B cell (primary cell): ENCODE measurements at places on chromosomes 4 and X.

- no peak overlapping the region for H3K27ac ChIP-seq
- no peaks in the 10 kb centered on the region for H3K36me3 ChIP-seq
- no peak overlapping the region for H3K4me3 ChIP-seq
- no peak for DNase-seq
- H3K4me1 ChIP-seq, result no peaks in the 10 kb centered on the region
Observed at GRCh38 chr4:109385260-109385659, 48.4 kb upstream of the SEC24B start.

- H3K4me1 ChIP-seq, result no peaks in the 10 kb centered on the region
- H3K4me3 ChIP-seq, result no peak overlapping the region
- no peaks in the 10 kb centered on the region for H3K27me3 ChIP-seq
Observed at GRCh38 chrX:10769696-10770619, 149.6 kb upstream of the MID1 start.

GRCh38 chrX:46628460-46629371 is 55.2 kb downstream of the CHST7 start:
- H3K36me3 ChIP-seq, result peaks cover 1% of the 10 kb centered on the region
- H3K27ac ChIP-seq, result peak overlapping the region; percentile 72
- peak; percentile 58 for DNase-seq
- peaks cover 37% of the 10 kb centered on the region for H3K4me1 ChIP-seq
- H3K27me3 ChIP-seq, result no peaks in the 10 kb centered on the region
- H3K4me3 ChIP-seq, result no peak overlapping the region

GRCh38 chrX:41308884-41309647 is 24.9 kb upstream of the DDX3X start:
- no peak overlapping the region for H3K4me3 ChIP-seq
- no peaks in the 10 kb centered on the region for H3K4me1 ChIP-seq
- H3K27ac ChIP-seq, result no peak overlapping the region
- H3K27me3 ChIP-seq, result no peaks in the 10 kb centered on the region
- DNase-seq, result no peak

GRCh38 chr4:85708468-85708867 is 233.5 kb downstream of the ARHGAP24 start:
- peaks cover 49% of the 10 kb centered on the region for H3K4me1 ChIP-seq
- no peaks in the 10 kb centered on the region for H3K27me3 ChIP-seq
- peak overlapping the region; percentile 87 for H3K27ac ChIP-seq

DNA sequence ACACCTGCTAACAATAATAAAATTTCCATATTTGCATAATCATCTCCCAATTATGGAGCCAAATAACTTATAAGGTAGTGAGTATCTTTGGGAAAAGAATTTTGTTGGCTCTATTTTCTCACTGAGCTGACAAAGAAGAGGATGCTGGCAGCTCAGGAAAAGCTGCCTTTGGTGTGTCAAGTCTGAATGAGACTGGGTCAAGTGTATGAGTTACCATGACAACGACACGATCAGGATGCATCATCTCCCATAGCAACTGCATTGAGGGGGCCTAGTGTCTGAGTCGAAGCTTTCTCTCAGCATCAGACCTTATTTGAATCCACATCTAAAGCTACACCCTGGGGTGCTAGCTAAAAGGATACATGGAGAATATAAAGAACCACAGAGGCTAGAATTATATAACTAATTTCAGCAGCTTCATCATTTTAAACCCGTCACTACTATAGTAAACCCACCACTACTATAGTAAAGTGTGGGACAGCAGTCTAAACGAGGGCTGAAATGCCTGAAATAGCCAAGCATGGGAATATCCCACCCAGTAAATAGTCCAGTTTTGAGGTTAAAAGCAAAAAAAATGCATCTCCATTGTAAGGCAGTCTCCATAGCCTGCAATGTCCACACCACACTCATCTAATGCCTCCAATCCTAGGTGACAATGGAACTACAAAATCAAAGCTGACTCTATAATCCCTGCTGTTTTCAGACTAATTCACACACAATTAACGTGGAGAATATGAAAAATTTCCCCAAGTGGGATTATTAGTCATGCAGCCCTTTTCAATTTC is 16.0 kb downstream of the GSPT2 start:
- H3K4me1 ChIP-seq, result no peaks in the 10 kb centered on the region
- no peaks in the 10 kb centered on the region for H3K27me3 ChIP-seq
- H3K36me3 ChIP-seq, result no peaks in the 10 kb centered on the region
- H3K4me3 ChIP-seq, result no peak overlapping the region
- H3K27ac ChIP-seq, result no peak overlapping the region

DNA sequence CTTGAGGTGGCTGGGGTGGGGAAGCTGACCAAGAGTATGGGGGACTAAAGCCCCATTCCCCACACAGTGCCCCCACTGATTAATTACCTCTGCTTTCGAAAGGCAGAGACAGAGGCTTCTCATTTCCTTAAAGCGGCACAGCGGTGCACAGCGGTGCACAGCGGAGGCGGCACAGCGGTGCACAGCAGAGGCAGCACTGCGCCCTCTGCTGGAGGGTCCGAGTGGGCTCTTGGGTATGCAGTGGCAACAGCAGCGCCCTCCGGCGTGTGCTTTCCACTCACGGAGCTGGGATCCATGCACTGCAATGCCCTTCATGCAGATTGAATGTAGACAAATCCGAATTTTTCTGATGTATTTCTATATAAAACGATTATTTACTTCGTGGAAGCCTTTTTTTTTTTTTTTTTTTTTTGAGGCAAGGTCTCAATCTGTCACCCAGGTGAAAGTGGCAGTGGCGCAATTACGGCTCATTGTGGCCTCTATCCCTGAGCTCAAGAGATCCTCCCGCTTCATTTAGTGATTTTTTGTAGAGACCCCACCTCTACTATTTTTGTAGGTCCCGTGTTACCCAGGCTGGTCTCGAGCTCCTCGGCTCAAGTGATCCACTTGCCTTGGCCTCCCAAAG is 19.7 kb upstream of the PRPS2 start:
- peak; percentile 87 for DNase-seq
- H3K4me3 ChIP-seq, result no peak overlapping the region
- H3K36me3 ChIP-seq, result no peaks in the 10 kb centered on the region
- H3K4me1 ChIP-seq, result peaks cover 8% of the 10 kb centered on the region

DNA sequence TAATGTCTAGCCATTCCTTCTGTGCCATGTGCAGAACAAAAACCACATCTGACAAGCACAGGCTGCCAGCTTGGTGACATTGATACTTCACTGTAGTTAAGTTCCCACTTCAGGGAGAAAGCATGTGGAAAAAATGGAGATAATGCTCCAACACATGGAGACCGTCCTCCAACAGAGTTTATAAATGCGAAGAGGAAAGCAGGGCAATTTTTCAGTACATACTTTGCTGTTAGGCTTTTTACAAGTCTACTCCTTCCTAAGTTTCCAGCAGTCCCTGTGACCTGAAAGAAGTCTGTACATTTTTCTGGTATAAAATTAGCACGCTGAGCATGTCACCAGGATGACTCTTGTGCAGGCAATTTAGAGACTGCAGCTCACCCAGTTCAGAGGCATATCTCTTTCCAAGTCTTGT is 766.9 kb upstream of the IGFBP7 start:
- no peak overlapping the region for H3K27ac ChIP-seq
- no peaks in the 10 kb centered on the region for H3K36me3 ChIP-seq
- DNase-seq, result no peak
- no peak overlapping the region for H3K4me3 ChIP-seq
- H3K4me1 ChIP-seq, result no peaks in the 10 kb centered on the region

GRCh38 chrX:148381603-148382002 is 118.8 kb upstream of the AFF2 start:
- DNase-seq, result no peak
- peaks cover 21% of the 10 kb centered on the region for H3K4me1 ChIP-seq
- H3K4me3 ChIP-seq, result peak overlapping the region; percentile 50
- H3K36me3 ChIP-seq, result no peaks in the 10 kb centered on the region
